ENCODE measurements at places on chromosomes 6 and 20.

DNA sequence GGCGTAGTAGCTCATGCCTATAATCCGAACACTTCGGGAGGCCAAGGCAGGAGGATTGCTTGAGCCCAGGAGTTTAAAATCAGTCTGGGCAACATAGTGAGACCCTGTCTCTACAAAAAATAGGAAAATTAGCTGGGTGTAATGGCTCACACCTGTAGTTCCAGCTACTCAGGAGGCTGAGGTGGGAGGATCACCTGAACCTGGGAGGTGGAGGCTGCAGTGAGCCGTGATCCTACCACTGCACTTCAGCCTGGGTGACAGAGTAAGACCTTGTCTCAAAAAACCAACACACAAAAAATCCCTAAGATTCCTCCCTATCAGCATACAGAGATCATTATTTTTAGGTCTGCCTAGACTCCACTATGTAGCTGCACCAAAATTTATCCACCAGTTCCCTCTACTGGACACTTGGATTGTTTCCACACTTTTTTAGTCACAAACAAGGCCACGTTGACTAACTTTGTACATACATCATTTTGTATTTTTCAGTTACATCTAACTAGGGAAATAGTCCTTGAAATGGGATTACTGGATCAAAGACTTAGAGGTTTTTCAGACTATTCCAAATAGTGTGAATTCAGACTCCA is 3.6 kb upstream of the PHF1 start:
- no peak for DNase-seq

DNA sequence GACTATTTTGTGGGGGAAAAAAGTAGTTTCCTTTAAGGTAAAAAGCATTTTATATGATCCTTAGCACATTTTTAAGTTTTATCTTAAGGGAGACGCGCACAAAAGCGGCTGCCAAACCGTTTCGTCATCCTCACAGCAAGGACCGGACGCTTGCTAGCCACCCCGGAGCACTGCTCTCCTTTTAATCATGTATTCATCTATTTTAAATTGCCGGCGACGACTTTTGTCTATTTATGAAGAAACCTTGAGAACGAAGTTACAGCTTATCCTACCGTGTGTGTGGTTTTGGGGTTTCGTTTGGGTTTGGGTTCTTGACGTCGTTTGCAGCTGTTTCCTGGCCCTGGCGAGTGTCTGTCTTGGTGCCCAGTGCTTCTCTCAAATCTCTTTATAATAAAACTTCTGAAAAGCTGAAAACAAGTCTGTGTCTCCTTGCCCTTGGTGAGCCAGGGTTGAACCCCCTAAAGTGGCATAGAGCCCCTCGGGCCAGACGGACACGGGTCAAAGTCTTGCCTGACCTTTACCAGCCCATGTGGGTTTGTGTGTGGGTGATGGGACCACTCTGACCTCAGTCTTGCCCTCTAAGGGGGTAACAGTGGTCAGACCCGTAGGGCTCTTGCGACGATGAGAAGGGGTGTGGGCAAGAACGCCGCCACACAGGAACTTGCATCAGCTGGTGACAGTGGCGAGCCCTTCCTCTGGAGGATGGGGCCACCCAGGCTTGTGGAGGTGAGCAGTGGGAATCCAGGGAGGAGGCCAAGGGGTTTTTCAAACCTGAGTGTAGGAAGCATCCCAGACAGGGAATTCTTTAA is 117.6 kb downstream of the JPH2 start:
- no peak for DNase-seq

- no peak for DNase-seq
Observed at GRCh38 chr20:59745716-59746115, 141.4 kb downstream of the PHACTR3 start.

DNA sequence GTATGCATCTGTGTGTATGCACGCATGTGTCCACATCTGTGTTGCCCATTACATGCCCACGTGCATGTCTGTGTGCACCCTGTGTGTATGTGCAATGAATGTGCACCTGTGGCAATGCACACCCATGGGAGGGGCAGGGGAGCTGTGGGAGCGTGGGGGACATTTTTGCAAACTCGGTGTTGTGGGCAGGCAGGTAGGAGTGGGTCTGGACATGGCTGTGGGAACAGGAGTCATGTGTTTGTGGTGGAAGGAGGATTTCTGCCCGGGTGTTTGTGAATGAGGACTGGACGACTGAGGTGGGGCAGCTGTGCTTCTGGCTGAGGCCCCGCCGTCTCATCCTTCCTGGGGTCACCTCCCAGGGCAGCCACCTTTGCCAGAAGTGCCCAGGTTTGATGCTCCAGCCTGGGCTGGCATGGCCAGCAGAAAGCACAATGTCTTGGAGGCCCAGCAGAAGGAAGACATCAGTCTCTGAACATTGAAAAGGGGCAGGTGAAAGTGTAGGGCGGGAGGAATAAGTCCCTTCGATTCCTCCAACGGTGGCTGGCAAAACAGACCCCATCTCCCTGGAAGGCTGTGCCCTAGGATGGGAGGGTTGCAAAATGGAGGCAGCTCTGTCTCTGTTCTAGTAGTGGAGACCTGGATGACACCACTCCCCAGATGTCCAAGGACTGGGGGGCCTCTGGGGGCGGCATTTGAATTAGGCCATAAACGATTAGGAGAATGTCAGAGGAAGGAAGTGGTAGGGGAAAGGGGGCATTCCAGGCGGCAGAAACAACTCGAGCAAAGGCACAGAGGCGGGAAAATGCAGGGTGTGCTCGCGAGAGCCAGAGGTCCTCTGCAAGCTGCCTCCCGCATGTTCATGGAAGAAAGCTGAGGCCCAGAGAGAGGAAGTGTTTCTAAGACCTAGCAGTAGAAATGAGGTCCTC is 19.1 kb upstream of the ARMC12 start:
- no peak for DNase-seq
